ENCODE measurements at places on chromosomes 16 and 17.

DNA sequence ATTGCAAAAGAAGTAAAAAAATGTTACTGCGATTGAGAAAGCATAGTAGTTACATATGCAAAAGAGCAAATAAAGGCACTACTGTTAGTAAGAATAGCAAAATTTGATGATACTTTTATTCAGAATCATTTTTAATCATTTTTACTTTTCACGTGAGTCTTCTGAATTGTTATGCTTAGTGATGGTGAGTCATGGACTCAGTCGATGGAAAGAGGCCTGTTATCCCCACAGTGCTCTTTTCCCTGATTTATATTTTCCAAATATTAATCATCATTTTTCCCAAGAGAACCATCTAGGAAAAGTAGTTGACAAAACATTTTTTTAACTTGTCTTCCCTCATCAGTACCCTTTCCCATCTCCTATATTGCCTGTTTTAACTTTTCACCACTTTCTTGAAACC, 181.1 kb downstream of the CHD9 start:
- no peak for DNase-seq

DNA sequence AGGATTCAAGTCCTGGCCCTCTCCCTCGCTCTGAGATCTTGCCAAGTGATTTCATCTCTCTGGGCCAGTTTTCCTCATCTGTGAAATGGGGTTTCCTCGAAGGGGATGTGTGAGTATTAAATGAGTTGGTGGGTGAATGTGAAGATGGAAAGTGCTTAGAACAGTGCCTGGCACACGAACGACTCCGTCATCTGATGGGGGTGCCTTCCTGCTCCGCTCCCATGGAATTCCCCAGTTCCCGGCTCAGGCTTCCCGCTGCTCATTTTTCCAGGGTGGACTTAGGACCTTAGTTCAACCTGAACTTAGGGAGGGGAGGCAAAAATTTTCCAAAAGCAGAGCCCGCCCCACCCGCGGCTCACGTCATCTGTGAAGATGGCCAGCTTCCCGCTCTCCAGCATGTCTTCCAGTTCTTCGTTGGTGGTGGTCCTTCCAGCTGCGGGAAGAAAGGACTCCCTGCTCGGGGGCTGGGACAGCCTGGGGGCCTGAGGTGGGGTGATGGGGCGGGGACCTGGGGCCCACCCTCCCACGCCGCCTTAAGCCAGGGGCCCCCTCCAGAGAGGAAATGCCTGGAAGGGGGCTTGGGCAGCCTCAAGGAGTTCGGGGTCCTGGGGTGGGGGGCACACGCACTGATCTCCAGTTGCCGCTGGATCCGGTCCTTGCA, 11.4 kb downstream of the HSD3B7 start:
- DNase-seq = no peak

DNA sequence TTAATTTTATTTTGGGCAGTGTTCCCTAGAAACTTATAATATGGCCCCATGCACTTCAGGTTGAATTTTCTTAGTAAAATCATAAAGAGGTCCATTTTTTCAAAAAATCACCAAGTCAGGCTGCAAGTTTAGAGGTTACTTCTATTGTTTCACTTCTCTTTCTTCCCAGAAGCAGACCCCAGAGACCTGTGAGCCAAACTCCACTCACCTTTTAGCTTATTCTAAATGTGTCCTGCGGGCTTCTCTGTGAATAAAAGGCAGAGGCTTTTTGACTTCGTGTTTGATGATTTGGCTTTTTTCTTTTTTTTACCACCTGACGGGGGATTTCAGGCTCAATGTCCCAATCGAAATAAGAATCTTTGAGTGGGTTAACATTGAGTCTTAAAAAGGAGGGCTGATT, 7.4 kb downstream of the PRKCB start:
- DNase-seq = no peak

- no peak for DNase-seq
These were observed 5.2 kb downstream of the GPR179 start for GRCh38 chr17:38338535-38338934.

DNA sequence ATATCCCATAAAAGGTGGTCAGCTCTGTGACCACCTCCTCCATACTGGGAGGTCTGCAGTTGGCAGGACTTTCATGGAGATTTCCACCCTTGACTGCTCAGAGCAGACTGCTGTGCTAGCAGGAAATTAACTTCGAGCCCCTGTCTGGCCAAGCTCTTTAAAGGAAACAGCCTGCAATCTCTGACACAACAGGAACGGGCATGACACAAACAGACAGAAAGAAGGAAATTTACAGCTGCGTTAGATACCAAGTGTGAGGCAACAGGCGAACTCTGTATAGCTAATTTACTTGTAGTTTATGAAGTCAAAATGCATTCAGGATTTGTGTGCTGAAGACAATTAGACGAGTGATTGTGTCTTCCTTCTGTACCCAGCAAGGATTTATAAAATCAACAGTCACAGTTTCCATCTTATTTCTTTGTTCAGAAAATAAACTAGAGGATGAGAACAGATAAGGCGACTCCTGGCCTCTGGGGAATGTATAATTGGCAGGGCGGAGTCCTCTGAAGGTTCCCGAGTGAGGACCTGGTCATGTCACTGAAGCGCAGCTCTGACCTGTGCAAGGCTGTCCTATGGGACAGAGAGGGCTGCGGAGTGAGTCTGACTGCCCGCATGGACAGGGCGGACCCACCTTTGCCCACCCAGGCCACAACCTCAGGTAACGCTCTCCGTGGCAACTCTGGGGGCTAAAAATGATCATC, 16.1 kb downstream of the WIPI1 start:
- no peak for DNase-seq

Measured in endodermal cell (in vitro differentiated cells).